NCI-H146 (cell line): ENCODE measurements at places on chromosomes 12 and 14.

GRCh38 chr12:127628645-127629044 lies 638.3 kb upstream of the TMEM132C start:
- DNase-seq, result no peak

GRCh38 chr14:104687601-104688504 lies 1.6 kb upstream of the INF2 start:
- peak; percentile 86 for DNase-seq

- DNase-seq, result no peak
These were observed 35.0 kb downstream of the EPS8 start for GRCh38 chr12:15754233-15754632.

DNA sequence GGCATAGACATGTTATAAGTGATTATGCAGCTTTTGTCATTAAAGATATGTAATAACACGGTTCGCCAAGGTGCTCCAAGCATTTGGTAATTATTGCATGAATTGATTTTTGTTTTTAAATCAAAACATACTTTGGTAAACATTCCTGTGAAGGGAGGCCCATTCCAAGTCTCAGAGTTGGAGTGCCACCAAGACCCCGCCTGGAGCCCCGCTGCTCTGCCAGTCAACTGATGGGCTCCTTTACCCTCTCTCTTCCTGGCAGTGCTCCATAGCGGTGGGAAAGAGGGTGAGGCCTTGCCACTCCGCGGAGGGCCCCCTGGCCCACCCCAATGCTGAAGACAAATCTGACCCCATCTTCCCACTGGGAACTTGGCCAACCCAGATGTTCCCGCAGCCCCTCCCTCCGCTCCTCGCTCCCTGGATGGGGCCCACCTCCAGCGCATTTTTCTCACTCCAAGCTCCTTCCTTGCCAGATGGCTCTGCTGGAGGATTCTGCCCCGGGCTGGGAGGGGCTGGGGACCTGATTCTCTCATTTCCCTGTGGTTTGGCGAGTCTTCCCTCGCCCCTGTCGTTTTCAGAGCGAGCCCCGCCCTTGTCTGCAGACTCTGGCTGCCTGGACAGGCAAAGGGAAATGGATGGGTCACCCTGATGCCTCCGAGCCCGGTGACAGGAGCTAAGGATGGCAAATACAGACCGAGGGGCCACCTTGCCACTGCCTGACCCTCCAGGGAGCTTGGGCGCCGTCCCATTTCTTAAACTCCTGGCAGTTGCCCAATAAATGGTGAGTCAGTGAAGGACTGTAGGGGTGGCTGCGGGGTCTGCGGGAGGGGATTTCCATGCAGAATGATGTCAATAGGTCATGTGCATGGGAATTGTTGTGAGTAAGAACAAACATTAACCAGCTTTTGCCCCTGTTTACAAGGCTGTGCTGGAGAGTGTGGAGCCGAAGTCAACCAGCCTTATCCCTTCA lies 9.2 kb upstream of the PAPLN start:
- DNase-seq, result no peak

- no peak for DNase-seq
These were observed 240.6 kb downstream of the CPNE8 start for GRCh38 chr12:38664661-38665269.

- no peak for DNase-seq
These were observed 98.5 kb downstream of the PHLDA1 start for GRCh38 chr12:75933101-75933500.

GRCh38 chr12:116043659-116044535 lies 233.6 kb downstream of the MED13L start:
- peak; percentile 2 for DNase-seq

GRCh38 chr12:126734710-126735109 lies 1532.3 kb upstream of the TMEM132C start:
- DNase-seq, result no peak

GRCh38 chr12:57616383-57617101 lies 5.3 kb downstream of the ARHGEF25 start:
- no peak for DNase-seq

DNA sequence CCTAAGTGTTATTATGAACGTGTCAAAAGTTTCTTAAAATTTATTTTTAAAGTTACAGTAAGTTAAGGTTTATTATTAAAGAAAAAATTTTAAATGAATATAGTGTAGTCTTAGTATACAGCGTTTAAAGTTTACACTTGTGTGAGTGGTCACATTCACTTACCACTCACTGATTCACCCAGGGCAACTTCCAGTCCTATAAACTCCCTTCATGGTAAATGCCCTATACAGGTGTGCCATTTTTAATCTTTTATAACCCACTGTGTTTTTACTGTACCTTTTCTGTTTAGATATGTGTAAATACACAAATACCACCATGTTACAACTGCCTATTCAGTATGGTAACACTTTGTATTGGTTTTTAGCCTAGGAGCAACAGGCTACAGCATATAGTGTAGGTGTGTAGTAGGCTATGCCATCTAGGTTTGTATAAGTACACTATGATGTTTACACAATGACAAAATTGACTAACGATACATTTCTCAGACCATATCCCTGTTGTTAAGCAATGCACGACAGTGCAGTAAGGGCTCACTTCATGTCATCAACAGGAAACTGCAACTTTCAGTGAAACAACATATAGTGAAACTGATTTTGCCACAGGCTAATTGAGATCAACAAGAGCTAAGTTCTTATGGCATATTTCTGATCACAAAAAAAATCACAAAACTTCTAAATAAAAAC lies 112.0 kb upstream of the TMCC3 start:
- no peak for DNase-seq

DNA sequence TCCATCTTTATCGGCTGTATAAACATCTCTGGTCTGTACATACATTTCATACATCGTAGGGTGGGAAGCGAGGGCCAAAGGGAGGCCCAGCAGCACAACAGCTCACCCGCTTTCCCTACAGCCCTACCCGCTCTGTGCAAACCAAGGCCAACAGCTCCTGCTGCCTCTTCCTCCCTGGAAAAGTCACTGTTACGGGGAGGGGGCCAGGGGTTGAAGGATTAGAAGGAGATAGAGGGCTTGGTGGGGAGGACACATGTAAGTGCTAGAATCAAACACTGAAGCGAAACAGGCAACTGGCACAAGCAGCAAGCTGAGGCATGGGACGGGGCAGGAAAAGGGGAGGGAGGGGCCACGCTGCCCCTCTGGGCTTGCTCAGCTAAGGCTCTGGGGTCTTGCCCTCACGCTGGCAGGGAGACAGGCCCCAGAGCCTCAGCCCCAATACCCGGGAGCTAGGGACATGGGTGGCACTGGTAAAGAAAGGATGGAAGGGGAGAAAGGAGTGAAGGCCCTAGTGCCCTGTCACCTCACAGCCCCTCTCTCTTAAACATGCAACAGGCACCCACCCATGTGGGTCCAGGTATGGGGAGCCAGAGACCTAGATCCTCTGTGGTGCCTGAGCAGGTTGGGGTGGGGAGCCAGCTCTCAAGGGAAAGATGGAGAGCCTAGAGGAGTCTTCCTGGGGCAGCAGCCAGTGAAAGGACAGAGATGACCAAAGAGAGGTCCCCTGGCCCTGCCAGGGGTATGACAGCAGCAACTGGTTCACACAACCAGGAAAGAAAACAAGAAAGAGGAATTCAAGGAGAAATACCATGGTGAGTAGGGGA lies 14.4 kb downstream of the SPRYD3 start:
- DNase-seq, result no peak

- no peak for DNase-seq
These were observed 234.4 kb downstream of the CACNA1C start for GRCh38 chr12:2287151-2287550.

- DNase-seq, result no peak
These were observed 41.1 kb downstream of the BBS10 start for GRCh38 chr12:76307083-76307482.

DNA sequence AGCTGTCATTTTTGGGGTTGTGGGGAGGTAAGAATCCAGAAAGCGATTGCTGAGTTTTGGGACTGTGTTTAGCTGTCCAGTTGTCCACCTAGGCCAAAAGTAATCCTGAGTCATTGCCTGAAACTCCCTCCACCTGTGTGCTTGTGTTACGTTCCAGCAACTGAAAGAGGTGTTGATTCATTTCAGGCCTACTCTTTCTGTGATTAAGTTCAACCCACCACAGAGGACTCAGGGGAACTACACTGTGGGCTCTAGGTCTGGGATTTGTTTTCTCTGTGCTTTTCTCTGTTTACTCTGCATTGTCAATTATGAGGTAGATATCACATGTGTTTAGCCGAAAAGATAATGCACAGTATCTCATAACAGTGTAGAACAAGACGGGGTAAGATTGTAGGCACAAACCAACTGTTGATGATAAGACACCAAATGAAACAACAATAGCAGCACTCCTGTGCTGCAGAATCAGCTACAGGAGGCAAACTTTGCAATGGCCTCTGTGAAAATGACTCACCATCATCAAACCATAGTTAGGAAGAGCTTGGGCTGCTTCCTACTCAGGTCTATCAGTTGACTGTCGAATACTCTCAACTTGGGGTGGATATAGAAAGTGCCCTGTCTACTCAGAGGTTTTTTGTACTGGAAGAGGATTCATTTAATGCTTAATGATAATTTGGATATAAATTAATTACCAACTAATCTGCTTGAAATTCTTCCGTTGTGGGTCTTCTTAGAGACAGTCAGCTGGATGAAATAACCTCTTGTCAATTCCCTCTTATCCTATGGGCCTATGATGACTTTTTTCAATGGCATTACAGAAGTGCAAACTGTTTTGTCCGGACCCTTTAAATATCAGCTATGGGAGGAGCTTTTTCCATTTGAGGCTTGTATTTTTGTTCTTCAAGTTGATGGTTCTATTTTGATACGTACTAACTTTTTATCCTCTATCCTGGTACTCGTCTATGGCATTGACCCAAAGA lies 385.9 kb downstream of the BMP4 start:
- no peak for DNase-seq

GRCh38 chr14:71328183-71328582 lies 420.9 kb downstream of the PCNX1 start:
- no peak for DNase-seq

GRCh38 chr12:46675736-46676135 lies 150.1 kb downstream of the SLC38A4 start:
- DNase-seq, result no peak

GRCh38 chr12:78096909-78097597 lies 266.4 kb downstream of the NAV3 start:
- DNase-seq, result no peak

GRCh38 chr12:46933947-46934346 lies 108.2 kb upstream of the SLC38A4 start:
- no peak for DNase-seq
